ENCODE measurements at places on chromosomes 3 and 15.

DNA sequence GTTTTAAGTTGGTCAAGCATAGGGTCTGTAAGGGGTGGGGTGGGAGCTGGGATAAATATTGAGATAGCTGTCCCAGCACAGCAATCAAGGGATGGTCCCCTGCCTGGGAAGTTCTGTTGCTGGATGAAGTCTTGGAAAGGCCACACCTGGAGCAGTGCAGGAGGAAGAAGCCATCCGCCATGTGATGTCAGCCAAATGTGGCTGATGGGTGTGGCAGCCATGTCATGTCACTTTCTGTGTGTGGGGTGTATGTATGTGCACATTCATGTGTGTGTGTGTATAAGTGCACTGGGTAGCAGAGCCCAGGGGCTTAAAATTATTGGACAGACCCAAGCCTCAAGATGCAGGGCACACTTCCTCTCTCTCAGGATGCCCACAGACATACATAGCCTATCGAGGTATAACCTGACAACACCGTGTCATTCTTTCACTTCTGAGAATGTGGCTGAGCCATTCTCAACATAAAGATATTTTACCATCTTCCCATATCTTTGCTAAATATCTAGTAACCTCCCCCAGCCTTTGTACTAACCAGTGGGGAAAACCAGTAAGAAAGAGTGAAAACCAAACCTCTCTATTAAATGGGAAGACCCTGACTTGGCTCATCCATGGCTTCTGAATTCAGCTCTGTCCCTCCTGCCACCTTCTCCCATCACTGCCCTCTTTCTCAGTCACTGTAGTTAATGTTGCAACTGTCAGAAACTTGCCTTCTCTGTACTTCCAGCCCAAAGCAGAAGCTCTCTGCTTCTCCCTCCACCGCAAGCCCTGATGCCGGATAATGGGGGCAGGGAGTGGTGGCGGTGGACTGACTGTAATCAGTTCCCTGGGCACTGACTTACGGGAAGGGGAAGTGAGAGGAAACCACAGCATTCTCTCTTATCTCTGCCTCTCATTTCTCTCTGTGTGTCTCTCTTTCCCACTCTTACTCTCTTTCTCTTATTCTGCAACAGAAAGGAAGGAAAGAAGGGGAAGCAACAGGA lies 11.2 kb downstream of the TNFSF10 start:
- peak; percentile 32 for DNase-seq

- no peak for DNase-seq
Observed at GRCh38 chr3:97245201-97245910, 431.0 kb downstream of the EPHA6 start.

- DNase-seq, result peak; percentile 44
Observed at GRCh38 chr3:100603469-100603868, 5.9 kb upstream of the ADGRG7 start.

GRCh38 chr3:33231756-33232465 lies 13.3 kb upstream of the SUSD5 start:
- no peak for DNase-seq

DNA sequence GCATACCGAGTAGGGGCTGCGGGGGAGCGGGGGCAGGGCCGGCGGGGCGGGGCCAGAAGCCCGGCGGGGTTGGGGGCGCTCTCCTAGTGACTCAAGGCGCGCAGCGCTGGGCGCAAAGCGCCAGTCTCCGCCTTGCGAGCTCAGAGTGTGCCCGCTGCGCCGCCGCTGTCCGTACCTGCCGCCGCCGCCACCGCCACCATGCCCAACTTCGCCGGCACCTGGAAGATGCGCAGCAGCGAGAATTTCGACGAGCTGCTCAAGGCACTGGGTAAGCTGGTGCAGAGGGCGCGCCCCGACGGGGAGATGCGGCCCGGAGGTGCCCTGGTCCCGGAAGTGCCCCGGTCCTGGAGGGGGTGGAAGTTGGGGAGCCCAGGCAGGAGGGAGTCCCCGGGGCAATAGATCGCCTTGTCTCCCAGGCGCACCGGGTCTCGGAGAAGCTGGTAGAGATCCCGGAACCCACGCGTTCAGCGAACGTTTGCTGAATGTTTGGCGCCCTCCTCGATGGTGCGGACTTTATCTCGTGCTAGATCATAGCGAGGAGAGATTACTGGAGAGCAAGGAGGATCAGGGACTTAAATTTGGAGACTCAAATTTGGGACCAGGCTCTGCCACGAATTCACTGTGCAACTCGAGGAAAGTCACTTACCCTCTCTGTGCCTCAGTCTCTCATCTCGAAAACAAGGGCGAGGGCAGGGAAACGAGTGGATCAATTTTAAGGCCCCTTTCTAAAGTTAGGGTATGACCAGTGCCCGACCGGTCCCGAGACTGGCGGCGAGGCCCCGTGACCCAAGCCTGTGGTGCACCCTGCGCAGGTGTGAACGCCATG lies at the start of gene CRABP1:
CRABP1 (plus strand) TSS at position 123 of the 826 bp plus-strand sequence; CDS start at position 199, 76 bp downstream.
- no peak for DNase-seq

DNA sequence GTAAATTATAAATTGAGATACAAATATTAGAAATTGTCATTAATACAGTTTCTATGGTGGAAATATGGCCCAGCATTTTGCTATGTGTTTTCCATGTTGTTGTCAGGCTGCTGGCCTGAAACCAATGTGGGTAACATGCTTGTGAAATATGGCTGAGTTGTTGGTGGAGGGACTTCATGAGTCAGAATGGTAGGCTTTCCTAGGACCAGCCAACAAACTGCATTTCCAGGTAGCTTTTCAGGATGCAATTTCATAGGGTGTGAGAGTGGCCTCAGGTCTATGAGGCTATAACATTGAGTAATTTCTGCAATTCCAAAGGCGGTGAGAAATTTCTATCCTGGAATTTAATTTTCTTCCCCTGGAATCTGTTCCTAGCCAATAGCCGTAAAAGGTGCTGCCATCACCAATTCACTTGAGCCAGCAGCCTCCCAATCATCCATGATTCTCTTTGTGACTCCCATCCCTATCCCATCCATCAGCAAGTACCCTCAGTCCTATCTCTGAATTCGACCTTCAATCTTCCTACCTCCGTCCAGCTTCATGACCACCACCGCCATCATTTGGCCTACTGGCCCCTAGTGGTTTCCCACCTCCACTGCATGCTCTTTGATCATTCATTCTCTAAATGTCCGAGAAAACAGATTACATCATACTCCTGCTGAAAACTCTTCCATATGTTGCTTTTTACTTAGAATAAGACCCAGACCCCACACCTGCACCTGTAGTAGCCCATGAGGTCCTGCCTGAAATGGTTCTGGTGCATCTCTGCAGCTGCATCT lies 276.6 kb upstream of the CFAP20DC start:
- no peak for DNase-seq

- peak; percentile 22 for DNase-seq
Observed at GRCh38 chr15:81728726-81729125, 317.1 kb downstream of the MEX3B start.

- no peak for DNase-seq
Observed at GRCh38 chr15:36814105-36814504, 234.7 kb downstream of the CDIN1 start.

GRCh38 chr15:73265536-73266153 lies 103.1 kb downstream of the HCN4 start:
- peak; percentile 56 for DNase-seq

DNA sequence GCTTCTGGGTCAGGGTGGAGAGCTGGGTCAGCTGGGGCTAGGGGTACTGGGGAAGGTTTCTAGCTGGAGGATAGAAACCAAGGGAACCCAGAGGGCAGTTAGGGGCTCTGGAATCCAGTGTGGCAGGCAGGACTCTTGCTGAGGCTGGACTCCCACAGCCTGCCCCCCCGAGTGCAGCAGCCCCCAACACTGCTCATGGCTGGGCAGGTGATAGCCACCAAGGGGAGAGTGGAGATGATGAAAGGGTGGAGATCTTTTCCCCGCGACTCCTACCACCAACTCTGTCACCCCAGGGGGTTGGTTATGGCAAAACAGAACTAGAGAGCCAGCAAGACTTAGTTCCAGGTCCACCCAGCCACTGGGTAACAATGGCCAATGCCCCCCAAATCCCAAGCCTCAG lies 16.9 kb upstream of the LINGO1 start:
- no peak for DNase-seq

- DNase-seq, result no peak
Observed at GRCh38 chr3:190773948-190774347, 88.5 kb downstream of the GMNC start.

GRCh38 chr3:58274027-58274614 lies 31.9 kb upstream of the RPP14 start:
- DNase-seq, result peak; percentile 59

DNA sequence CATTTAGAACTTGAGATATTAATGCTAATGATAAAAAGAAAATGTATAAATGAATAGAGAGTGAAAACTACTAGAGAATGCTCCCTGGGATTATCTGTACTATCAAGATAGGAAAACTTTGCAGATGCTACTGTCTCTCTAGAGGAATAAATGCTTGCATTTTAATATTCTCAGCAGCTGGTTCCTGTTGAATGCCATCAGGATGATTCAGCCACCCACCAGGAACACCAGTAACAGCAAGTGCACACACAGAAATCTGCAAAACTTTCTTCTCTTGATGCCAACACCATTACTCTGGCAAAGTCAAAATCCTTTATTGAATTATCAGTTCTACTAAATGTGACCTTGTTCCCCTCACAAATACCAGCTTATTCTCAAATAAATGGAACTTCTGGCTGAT lies 148.4 kb downstream of the TIGIT start:
- peak; percentile 47 for DNase-seq

- no peak for DNase-seq
Observed at GRCh38 chr15:39244776-39245175, 336.1 kb upstream of the THBS1 start.

DNA sequence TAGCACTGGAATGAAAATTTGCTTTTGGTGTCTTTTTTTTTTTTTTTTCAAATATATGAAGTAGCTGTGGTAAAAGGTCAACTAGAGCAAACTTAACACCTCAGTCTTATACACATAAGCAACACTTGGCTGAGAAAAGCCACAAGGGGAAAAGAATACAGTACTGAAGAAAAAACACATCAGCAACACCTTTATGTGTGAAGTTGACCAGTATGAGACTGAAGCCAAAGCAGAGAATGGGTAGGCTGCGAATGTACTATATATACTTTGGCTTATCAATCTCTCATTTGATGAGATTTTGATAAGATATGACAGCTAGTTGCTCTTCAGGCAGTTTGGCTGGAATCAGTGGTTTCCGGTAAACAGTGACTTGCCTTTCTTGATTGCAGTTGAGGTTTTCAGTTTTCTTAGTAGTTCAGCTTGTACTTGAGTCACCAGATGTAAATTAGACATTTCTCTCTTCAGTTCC lies 22.0 kb upstream of the ZCWPW2 start:
- DNase-seq, result no peak

GRCh38 chr15:89772932-89773583 lies 3.1 kb upstream of the MESP2 start:
- peak; percentile 63 for DNase-seq

- DNase-seq, result no peak
Observed at GRCh38 chr15:58629625-58630024, 119.9 kb downstream of the ADAM10 start.

- peak; percentile 41 for DNase-seq
Observed at GRCh38 chr3:173690542-173691180, 293.1 kb downstream of the NLGN1 start.

DNA sequence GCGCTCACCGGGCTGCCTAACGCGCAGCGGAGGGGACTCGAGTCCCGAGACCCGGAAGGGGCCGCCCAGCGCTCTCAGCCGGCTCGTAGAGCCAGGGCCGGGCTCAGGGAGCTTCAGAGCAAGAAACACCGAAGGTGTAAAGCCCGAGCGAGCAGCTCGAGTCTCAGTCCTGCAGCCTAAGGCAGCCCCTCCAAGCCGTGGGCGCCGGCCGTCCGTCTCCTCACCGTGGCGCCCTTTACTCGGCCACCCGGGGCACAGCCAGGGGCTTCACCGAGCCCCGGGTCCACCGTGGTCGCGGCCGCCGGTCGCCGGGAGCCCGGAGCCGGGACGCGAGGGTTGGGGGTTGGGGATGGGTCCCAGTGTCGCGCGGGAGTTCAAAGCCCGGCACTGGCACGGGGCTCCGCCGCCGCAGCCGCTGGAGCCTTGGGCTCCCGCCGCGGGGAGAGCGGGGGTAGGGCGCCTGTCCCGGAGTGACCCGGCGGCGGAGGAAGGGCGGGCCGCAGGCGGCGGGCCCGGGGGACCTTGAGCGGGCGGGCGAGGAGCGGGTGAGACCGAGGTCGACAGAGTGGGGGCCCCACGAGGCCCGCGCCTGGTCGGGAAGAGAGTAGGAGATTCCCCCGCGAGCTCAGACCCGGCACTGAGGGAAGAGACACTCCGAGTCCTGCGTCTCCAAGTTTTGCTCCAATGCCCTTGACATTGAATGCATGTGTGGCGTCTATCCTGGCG lies 26.9 kb upstream of the THRB start:
- DNase-seq, result peak; percentile 32

- DNase-seq, result no peak
Observed at GRCh38 chr3:55974421-55975165, 487.5 kb upstream of the WNT5A start.

DNA sequence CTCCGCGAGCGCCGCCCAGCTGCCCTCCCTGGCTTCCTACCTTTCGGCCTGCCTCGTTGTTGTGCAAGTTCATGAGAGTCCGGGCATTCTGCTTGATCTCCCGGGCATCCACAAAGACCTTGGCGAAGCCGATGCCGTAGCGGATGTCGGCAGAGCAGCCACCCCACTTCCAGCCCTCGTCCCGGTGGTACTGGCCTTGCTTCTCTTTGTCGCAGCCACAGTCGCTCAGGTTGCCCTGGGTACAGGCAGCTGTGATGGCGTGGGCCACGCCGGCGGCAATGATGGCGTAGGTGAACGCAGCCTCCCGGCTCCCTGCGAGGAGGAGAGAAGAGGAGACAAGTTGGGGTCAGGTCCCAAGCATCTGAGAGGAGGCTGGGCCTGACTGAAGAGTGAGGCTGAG lies 25.4 kb downstream of the WNT7A start:
- no peak for DNase-seq

DNA sequence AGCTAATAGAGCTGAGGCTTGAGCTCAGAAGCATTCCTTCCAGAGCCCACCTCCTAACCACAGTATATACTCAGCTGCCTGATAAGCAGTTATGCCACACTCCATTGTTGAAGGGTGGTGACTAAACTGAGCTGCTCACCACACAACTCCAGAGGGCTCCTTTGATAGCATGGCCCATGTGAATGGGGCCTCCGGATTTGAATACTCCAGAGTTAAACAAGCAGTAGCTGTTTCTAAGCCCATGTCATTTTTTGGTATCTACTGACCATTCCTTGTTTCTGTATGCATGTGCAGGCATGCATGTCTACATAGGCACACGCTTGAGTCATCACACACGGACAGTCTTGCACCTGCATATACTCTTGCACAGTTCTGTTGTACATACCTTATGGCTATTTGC lies 28.9 kb downstream of the IGSF10 start:
- peak; percentile 47 for DNase-seq
